ENCODE measurements at places on chromosomes 5 and 9.

- DNase-seq, result no peak
These were observed 84.0 kb downstream of the ERP44 start for GRCh38 chr9:100014846-100015245.

DNA sequence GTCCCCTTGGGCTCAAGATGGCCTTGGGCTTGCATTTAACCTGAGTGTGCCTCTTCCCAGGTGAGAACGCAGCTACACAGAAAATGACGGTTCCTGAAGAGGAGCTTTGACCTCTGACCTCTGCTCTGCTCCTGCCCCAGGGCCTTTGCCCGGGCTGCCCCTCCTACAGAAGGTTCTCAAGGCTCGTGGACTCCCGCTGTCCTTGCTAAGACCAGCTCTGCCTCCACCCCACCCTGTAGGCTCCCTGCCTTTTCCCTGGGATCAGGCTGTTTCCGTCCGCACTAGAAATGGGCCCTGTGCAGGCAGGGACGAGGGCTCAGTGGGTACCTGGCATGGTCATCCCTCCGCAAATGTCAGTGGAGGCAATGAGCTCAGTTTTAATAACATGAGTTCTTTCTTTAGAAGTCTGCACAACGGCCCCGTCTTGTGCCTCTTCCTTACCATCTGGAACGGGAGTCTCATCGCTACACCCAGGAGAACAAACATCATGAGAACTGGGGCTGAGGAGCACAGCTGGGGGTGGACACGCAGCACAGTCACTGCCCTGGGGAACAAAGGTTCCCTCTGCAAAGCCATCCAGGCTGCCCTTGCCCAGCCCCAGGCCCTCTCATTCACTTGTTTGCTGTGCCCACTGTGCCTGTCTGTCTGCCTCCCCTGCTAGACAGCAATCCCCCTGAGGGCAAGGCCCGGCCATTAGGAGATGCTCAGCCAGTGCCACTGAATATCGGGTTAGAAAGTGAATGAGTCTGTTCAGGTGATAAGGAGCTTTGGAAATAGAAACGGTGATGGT, 26.7 kb upstream of the LPCAT1 start:
- no peak for DNase-seq

- no peak for DNase-seq
These were observed 28.6 kb downstream of the PTPDC1 start for GRCh38 chr9:94112716-94113465.

- DNase-seq, result no peak
These were observed 50.2 kb upstream of the SEMA4D start for GRCh38 chr9:89548071-89548638.

DNA sequence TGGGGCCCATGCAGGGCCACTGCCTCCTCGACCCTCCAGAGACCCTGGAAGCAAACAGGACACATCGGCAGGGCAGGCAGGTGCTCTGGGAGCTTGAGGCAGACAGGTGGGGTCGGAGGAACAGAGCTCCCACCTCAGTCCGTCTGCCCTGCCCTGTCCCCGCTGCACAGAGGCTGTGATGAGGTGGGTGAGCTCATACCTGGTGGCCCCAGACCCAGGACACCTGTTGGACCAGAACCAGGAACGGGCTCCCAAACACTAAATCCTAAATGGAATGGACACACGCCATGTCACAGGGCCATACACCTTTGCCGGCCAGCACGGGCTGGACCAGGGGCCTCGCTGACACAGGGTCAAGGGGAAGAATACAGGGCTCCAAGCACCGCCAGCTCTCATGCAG, 5.5 kb downstream of the SOHLH1 start:
- DNase-seq, result no peak

GRCh38 chr5:145848854-145849253, 13.7 kb upstream of the PRELID2 start:
- DNase-seq, result no peak

DNA sequence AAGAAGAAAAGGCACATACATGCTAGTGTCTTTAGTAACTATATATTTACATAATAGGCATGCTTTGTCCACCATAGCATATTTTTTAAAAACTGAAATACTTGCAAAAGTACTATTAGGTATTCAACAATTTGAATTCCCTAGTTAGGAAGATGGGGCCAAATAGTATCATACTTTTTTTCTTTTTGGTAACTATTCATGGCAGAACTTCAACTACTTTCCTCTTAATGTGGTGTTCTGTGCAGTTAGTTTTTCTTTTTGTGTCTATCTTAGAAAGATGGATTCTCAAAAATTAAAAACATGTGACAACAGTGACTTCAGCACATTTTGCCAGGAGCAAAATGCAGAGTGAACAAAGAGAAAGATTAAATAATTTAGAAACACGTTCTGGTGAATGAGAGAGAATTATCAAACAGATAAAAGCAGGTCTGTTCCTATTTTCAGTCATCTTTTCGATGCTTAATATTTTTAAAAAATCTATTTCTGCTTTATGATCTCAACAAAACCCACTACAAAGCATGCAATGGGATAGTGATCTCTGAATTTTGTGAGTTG, 341.1 kb downstream of the ARL15 start:
- DNase-seq, result no peak

- no peak for DNase-seq
These were observed 100.4 kb downstream of the LURAP1L start for GRCh38 chr9:12875191-12875590.

- peak; percentile 68 for DNase-seq
These were observed 26.3 kb downstream of the PTGES start for GRCh38 chr9:129726322-129727160.

DNA sequence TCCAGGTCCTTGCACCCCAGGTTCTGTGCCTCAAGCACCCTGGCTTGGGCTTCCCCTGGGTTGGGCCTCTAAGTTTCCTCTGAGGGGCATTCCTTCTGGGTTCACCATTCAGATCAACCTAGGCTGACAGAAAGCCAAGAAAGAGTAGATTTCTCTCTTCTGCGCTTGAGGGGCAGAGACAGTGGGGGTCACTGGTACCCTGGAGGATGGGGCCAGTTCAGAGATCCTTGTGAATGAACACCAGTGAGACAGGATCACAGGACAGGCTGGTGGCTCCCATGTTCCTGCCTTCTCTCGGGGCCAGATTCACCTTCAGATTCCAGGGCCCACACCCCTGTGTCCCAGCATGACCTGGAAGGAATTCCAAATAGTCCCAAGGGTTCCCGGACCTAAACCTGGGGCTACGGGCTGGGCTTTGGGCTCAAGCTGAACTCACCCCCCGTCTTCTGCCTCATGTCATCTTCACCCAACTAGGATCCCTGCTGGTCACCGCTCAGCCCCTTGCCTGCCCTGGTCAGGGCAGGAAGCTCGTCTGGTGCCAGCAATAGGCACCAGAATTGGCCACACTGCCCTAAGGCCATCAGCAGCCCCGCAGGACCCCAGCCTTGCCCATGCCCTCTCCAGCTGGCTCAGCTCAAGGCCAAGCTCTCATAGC, 91.8 kb upstream of the MVB12B start:
- DNase-seq, result no peak

DNA sequence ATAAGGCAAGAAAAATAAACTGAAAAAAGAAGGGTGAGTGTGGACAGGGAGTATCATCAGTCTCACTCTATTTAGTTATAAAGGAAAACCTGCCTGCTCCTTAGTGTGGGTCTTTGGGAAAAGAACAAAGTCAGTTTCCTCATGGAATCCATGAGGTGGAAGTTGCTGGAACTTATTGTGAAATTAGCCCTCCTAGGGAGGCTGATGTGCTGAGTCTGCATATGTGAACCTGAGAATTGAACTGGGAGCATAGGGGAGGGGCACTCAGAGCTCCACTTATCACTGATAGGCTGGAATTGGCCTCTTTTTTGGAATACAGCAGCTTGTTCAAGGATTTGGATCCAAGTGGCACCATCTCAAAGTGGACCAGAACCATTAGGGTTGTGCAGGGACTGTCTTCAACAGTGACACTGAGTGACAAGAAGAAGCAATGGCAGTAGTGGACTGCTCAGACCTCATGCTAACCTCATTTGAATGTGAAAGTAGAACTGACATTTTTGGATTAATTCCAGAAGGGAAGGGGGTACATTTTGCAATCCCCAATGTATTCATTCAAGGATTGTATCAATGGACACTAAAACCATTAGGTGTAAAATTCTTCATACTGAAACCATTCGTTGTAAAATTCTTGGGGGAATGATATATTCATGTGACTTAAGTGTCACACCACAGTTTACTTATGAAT, 103.6 kb upstream of the KLF9 start:
- no peak for DNase-seq

DNA sequence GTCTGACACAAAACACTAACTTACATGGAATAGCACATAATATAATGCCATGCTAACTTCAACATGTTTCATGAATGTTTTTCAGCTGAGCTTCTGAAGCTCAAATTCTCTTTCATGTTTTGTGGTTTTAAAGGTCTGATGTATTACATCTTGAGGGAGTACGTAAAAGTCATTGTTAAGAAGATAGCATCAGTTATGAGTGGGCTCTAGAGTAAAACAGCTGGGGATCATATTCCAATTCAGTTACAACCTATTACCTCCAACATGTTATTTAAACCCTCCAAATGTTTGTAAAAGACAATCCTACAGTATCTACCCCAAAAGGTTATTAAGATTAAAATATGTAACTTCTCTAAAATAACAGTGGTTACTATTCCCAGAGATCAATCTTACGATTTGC, 19.2 kb downstream of the CETN3 start:
- no peak for DNase-seq

GRCh38 chr5:115262011-115262320, 711 bp downstream of the PGGT1B start:
- DNase-seq, result peak; percentile 64

- DNase-seq, result no peak
These were observed 6.3 kb downstream of the TOR2A start for GRCh38 chr9:127728808-127729207.

GRCh38 chr5:75623846-75624245, 12.6 kb downstream of the ANKDD1B start:
- DNase-seq, result no peak

GRCh38 chr9:76302947-76303550, 91.2 kb downstream of the RFK start:
- peak; percentile 46 for DNase-seq

DNA sequence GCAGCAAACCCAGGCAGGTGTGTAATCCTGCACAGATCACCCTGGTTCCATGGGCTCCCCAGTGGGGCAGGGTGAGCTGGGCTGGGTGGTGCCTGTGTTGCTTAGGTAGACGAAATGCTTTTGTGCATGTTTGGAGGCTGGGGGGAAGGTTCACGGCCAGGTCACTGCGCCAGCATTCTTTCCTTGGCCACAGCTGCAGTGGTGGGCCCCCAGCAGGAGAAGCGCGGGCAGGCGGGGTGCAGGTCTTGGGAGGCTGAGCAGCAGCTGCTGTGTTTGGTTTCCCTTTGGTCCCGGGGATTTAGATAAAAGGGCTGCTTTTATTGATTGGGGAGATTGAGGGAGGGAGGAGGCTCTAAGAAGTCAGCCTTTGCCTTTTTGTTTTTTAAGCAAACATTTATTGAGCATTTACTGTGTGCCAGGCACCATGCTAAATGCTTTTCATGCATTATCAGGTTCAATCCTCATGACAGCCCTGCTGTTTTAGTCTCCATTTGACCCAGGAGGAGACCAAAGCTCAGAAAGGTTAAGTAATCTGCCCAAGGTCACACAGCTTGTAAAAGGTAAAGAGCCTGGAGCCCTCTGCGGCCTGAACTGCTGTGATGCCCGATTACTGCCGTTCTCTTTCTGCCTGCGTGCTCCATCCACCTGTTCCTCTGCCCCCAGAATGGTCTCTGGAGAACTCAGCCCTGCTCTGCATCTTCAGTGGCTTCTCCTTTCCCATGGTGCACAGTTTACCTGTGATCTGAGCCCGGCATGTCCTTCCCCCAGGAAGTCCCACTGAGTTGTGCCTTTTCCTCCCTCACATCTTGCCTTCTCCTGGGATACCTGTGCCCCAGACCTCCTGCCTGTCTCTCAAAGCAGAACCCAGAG, 94.4 kb downstream of the MACROH2A1 start:
- DNase-seq, result no peak

DNA sequence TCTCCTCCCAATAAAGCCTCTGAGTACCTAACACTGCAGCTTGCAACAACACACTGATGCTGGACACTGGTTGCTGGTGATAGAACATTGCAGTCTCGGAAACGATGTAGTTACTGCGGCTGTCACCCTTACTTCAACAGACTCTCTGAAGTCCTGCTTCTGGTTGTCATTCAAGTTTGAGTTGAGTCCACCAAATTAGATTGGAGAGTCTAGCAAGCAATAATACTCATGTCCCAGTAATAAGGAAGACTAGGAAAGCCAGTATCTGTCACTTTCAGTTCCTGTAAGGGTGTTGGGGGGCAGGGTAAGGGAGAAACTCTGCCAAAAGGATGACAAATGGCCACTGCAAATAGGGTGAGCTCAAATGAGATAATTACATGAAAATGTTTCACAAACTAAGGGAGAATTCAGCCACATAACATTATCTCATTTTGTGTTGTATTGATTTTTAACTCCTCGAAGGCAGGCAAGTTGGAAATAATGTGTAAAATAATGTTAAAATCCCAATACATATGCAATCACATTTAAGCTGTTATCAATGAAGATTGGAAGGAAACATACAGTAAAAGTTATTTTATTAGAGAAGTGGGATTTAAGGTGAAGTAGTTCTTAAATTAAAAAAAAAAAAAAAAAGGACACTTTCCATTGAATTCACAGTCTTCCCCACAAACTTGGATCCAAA, 849 bp upstream of the IFT74 start:
- DNase-seq, result peak; percentile 76

GRCh38 chr5:168317521-168318147, 26.2 kb downstream of the WWC1 start:
- no peak for DNase-seq

GRCh38 chr5:32304622-32305021, 8.1 kb downstream of the MTMR12 start:
- peak; percentile 55 for DNase-seq

GRCh38 chr9:123063177-123063598, 29.7 kb downstream of the GPR21 start:
- DNase-seq, result no peak

- DNase-seq, result no peak
These were observed 1038.7 kb downstream of the PTPRD start for GRCh38 chr9:9574080-9574479.

DNA sequence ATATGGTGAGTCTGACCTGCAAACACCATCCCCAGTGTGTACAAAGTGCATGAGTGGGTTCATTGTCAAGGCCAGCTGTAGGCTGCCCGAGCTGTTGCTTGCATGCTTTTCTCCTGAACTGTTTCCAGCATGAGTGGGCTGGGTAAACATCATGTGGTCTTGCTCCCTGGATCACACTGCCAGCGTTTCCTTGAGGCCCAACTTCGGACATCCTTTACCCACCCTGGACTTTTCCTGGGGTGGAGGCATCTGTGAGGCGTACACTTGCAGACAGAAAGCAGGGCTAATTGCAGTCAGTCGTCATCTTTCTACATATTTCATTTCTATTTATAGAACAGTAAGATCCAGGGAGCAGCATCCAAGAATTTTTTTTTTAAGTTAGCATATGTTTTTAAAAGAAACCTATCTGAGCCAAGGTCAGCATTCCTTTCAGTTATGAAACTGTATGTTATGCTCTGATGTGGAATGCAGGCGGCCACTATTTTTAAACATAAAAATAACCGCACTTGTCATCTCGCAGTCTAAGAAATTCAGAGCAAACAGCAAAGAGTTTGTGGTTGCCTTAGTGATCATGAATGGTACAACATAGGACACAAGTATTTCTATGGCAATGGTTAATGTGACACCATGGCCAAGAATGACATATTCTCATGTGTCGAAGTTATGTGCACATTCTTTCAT, 106.5 kb upstream of the DMRT1 start:
- DNase-seq, result no peak

GRCh38 chr5:5667136-5667554, 244.7 kb downstream of the ICE1 start:
- no peak for DNase-seq

All from NB4 (cell line).